Stimulated activated CD8-positive, alpha-beta memory T cell treated with anti-CD3 and anti-CD28 coated beads, Interleukin-2, amount 100 ng/mL, for 48 hours (primary cell): ENCODE measurements at places on chromosomes 12 and 14.
A peak's percentile ranks its signal among the peaks of the same experiment; 100 is the strongest.

DNA sequence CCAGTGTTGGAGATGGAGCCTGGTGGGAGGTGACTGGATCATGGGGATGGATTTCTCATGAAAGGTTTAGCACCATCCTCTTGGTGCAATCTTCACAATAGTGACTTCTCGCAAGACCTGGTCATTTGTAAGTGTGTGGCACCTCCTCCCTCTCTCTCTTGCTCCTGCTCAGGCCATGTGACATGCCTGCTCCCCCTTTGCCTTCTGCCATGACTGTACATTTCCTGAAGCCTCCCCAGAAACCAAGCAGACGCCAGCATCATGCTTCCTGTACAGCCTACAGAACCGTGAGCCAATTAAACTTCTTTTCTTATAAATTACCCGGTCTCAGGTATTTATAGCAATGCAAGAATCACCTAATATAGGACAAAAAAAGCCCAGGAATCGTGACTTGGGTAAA, 171.0 kb upstream of the FOXN3 start:
- no peak for DNase-seq

DNA sequence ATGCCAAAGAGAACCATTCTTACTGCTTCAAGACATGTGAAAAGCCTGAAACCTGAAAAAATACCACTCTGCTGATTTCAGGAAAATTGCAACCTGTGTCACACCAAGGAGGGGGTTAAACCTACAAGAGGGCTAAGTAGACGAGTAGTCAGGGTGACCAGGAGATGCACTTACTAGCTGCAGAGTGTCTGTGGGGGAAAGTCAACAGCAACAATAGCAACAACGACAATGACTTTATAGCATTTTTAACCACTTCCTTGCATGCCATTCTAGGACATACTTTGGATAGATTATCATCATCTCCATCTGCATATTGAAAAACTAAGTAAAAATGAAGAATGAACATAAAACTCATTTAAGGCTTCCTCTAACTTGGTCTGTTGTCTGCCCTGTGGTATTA, 902.7 kb downstream of the BCL11B start:
- DNase-seq = no peak

DNA sequence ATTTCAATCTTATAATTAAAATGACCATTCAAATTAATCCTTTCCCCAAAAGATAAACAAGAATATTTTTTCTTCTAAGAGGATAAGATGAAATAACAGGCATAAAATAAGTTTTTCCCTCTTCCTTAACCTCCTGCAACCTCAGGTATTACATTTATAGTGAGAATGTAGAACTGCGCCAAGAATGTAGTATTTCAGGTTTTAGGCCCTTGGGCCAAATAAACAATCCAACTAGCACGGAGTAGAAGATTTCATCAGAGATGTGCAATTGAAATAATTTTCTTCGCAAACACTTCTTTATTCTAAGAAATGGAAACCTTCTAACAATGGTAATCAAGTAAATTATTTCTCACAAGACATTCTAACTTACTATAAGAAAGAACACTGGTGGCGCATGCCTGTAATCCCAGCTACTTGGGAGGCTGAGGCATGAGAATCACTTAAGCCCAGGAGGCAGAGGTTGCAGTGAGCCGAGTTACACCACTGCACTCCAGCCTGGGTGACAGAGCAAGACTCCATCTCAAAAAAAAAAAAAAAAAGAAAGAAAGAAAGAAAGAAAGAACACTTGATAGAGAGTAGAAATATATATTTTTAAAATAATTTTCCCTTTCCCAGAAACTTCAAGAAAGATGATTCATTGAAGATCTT, 100.8 kb downstream of the TAOK3 start:
- DNase-seq = no peak

DNA sequence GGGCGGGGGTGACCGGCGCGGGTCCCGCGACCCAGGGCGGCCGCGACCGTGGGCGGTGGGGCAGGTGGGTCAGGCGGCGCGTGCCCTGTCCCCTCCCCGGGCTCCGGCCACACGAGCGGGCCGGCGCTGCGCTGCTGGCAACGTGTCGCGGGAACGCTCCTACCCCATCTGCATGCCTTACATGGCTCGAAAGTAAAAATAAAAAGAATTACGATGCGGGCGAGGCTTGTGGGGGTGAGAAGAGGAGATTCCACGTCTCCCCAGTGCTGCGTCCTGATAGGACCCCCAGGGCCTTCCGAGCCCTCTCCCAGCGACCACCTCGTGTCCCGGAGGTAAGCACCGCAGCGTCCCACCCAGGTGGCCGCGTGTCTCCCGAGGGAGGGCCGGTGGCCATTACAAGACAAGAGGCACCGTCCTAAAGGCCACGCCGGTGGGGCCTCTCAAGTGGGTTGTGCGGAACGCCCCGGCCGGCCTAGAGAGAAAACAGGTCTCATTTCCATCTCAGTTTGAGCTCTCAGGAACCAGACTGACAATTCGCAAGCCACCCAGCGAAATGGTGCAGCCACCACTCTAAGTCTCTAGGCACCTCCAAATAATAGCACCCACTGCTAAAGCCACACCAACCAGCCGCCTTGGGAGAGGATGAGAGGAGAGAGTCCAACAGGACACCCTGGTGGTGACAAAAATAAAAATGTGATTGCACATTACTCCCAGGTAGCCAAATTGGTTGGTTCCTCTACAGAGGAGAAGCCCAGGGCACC, 612 bp upstream of the FOXN3 start:
- peak; percentile 33 for DNase-seq

DNA sequence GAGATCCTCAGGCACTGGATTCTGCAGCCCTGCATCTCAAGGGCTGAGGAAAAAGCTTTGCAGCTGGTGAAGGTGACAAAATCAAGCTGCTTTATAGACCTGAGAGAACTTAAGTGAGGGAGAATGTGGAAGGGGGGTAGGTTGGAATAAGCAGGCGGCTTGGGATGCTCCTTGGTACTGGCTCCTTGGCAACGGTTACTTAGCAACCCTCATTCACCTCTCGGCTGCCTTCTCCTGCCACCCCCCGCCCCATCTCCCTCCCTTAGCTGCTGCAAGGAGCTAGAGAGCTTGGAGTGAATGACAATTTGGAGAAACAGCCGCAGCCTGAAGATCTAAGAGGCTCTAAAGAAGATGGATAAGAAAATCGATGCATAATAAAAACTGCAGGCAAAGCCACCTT, 44.1 kb upstream of the CISTR start:
- DNase-seq = no peak

GRCh38 chr12:559906-560455, 100.2 kb downstream of the B4GALNT3 start:
- DNase-seq = no peak
